ENCODE measurements at places on chromosomes 6 and 20.

GRCh38 chr6:105209950-105210706 is 30.3 kb upstream of the POPDC3 start:
- DNase-seq, result no peak

DNA sequence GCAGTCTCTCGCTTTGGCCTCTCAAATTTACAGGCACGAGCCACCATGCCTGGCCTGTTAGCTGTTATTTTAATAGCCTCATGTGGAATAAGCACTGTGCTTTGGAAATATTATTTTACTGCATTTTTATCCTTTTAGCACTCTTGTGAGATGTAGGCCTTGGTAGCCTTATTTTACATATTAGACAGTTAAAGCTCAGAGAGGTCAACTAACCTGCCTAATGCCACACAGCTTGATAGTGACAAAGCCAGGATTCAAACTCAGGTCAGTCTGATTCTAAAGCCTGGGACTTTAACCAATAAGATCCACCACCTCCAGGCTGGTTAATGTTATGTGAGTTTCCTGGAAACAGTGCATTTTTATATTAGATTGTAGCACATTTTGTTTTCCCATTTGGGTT is 9.5 kb downstream of the TNFAIP3 start:
- DNase-seq, result no peak

- no peak for DNase-seq
Measured at GRCh38 chr6:95017922-95018321, 559.4 kb upstream of the MANEA start.

GRCh38 chr6:105375797-105376196 is 27.1 kb downstream of the PREP start:
- no peak for DNase-seq

DNA sequence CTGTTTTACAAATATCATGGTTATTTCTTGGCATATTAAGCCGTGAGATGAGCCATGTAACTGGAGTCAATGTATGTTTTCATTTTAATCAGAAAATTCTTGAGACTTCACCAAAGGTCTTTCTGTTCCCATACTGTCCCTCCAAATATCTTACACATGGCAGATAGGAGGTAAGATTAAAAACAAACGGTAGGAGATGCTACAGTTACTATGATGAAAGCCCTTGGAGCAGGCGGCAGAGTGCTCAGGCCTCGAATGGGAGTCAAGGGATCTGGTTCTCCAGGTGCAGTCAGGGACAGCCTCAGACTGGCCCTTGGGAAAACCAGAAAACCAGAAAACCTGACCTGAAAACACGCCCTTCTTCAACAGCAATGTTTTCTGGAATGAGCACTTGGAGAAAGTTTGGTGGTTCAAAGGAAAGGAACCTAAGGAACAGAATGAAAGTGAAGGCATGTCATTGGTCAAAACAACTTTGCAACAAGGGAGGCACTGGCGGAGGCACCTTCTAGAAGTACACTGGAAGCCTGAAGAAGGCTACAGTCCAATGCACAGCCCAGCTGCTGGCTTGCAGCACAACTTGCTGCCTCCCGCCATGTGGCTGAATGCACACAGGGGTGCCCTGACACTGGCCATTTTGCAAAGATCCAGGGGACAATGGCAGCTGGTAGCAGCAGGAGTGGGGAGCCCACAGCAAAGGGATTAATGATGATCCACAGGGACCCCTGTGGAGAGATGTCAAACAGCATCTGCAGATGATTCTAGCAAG is 17.4 kb upstream of the FOXO3 start:
- DNase-seq, result no peak

DNA sequence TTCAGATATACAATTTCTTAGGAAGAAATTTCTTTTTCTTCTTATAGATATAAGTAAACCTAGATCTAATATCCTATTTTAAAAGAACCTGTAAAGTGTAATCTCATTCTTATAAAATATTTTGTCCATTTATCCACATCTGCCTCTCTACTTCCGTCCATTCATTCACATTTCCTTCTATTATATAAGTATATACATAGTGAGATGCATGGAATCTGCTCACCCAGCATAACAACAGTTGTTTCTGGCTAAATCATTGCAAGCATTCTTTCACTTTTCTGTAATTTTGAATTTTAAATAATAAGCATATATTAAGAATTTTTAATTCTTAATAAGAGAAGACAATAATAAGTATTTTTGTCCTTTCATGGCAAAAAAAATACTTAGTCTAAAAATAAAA is 45.4 kb downstream of the CEP162 start:
- DNase-seq, result no peak

DNA sequence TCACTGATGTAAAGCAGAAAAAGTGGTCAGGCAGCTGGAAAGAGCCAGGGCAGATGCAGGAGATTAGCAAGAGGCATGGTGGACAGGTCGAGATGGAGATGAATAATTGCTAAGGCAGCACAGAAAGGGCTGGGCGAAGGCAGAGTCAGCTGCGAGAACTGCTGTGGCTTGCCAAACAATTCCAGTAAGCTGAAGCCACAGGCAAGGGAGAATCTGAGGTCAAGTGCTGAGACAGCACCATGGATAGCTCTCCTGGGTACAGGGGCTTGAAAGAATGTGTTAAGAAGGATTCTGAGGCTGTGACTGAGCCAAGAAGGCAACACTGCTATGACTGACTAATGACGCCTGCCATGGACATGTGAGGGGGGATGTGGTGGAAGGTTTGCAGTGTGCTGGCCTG is 220.8 kb upstream of the FOXA2 start:
- DNase-seq, result no peak

GRCh38 chr6:137740967-137741761 is 125.9 kb upstream of the TNFAIP3 start:
- DNase-seq, result no peak

GRCh38 chr6:28371706-28372451 is 22.1 kb downstream of the ZKSCAN3 start:
- DNase-seq, result no peak

GRCh38 chr20:8385247-8385646 is 253.2 kb downstream of the PLCB1 start:
- DNase-seq, result no peak

- DNase-seq, result no peak
Measured at GRCh38 chr20:40669692-40670091, 19.3 kb downstream of the MAFB start.

DNA sequence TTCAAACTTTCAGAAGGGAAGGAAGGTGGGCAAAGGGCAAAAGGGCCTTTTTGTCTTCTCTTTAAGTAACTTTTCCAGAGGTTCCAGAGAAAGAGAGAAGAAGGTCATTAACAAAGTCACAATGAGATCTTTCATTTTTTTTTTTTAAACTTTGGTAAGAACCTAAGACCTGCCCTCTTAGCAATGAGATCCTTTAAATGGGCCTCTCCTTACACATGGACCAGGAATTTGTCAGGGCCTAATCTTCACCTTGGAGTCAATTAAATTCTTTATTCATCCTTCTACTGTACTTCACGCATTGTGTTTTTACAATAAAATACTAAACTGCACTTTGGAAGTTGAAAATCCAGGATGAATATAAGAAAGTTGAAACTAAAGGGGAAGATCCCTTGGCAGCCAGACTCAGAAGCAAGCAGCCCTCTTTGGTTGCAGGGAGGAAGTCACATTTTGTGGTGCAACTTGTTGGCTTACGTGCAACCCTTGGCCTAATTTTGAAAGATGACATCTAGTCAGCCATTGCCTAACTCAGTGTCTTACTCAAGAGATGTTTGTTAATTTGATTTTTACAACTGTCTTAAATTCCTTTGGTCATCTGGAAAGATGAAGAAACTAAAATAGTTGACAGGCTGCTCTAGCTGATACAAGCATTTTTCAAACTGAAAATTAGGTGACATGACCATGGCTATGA is 11.9 kb upstream of the TMEM170B start:
- DNase-seq, result no peak

DNA sequence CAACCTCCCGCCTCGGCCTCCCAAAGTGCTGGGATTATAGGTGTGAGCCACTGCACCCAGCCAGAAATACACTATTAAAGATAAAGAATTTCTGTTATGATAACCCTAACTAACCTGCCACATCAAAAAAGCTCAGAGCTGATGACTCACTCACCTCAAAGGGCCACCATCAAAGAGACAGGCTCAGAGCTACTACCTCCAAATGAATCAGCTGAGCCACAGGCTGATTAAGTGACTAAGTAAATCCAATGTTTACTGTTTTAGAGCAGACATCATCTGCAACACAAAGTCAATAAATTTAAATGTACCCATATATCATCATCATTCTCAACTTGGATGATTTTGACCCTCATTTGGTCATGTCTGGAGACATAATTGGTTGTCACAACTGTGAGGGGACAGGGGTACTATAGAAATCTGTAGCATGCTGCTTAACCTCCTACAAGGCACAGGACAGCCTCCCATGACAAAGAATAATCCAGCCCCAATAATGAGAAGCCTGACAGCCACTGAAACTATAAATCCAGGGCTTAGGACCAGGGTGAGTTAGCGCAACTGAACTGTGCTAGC is 106.5 kb downstream of the ATP9A start:
- peak; percentile 5 for DNase-seq

DNA sequence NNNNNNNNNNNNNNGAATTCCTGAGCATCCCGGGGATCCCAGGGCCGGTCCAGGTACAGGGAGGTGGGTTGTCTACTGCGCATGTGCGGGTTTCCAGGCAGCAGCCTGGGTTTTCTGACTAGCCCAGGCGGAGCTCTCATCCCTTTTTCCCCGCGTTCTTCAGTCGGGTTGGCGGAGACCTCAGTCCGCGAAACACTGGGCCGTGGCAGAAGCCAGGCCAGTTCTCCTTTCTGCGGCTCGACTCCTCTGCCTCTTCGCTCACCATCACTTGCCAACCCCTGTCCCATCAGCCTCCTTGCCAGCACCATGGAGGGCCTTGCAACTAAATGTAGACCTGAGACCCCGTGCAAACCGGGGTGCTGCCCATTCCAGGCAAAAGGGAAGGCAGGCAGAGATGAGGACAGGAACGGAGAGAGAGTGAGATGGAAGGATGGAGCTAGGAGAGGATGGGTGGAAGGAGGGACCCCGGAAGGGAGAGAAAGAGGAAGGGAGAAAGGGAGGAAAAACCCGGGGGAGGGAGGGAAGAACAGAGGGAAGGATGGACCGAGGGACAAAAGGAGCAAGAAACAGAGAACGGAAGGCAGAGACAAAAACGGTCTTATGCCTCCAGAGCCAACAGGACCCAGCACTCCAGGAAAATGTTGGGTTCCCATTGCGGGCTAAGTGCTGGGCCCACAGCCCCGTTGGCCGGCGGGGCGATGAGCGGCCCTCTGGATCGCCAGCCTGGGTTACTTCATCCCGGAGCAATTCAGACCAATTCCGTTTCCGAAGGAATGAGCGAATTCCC is 445.4 kb upstream of the DEFB115 start:
- DNase-seq, result no peak

GRCh38 chr20:35191419-35192117 is 19.7 kb downstream of the PROCR start:
- DNase-seq, result no peak

- DNase-seq, result no peak
Measured at GRCh38 chr6:158086054-158086503, 82.0 kb downstream of the SERAC1 start.

GRCh38 chr6:167937948-167938911 is 59.2 kb upstream of the KIF25 start:
- DNase-seq, result no peak

All from stimulated activated CD4-positive, alpha-beta T cell treated with anti-CD3 and anti-CD28 coated beads, TNF-alpha, amount 100 ng/mL, for 4 hours (primary cell).